H54 (cell line): ENCODE measurements at places on chromosomes 5 and 9.

DNA sequence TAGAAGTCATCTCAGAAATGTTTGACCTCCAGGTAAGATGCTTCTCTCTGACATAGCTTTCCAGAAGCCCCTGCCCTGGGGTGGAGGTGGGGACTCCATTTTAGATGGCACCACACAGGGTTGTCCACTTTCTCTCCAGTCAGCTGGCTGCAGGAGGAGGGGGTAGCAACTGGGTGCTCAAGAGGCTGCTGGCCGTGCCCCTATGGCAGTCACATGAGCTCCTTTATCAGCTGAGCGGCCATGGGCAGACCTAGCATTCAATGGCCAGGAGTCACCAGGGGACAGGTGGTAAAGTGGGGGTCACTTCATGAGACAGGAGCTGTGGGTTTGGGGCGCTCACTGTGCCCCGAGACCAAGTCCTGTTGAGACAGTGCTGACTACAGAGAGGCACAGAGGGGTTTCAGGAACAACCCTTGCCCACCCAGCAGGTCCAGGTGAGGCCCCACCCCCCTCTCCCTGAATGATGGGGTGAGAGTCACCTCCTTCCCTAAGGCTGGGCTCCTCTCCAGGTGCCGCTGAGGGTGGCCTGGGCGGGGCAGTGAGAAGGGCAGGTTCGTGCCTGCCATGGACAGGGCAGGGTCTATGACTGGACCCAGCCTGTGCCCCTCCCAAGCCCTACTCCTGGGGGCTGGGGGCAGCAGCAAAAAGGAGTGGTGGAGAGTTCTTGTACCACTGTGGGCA, 642 bp downstream of the CSF2 start:
- no peak for DNase-seq

- no peak for DNase-seq
Measured at GRCh38 chr9:132044176-132044875, 35.3 kb downstream of the MED27 start.

DNA sequence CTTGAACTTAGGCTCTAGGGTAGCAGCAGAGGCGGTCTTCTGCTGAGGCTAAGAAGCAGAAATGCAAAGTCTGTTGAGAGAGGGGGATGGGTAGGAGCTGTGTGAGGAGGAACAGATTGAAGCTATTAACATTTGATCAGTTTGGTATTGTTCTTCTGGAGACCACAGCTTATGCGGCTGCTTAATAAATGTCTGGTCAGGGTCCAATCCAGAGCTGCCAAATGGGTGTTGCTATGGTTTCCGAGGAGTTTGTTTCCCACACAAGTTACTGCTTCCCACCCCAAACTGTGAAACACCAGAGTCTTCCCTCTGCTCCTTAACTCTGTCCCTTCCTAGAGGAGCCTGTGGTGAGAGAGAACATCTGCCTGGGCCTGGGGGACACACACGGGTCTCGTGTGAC, 142.2 kb upstream of the KLF4 start:
- no peak for DNase-seq

DNA sequence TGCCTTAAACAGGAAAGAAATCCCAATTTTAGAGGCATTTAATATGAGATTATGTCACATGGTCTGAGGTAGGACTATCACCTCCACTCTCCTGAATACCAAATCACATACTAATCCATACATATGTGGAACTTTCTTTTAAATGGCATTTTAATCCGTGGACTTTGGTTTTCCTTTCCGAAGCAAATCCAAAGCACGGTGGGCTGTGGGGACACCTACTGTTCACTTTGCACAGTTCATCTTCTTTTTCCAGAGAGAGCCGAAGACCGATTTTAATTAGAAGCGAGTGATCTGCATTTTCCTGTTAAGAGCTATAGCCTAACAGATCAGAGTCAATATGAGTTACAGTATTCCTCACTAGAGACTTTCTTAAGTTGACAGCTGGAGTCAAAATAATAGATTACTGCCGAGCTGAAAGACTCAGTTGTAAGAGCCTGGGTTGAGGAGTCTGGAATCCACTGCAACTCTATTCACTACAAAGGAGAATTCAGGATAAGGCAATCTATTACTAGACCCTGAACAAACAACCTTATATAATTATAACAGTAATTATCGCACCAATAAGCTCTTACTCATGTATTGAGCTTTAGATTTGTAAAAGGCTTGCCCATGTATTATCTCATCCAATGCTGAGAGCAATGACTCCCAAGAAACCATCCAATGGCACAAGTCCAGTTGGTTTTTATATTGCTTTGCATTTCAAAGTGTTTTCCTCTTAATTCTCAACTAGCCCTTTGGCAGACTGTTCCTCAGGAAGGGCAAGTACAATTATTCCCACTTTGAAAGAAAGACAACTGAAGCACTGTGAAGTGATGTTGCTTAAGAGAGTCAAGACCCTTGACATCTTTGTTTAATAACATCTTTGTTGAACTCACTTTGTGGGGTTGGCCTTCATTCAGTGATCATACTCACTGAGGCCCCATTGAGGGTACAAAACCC, 144.7 kb downstream of the TRPM6 start:
- DNase-seq: no peak

DNA sequence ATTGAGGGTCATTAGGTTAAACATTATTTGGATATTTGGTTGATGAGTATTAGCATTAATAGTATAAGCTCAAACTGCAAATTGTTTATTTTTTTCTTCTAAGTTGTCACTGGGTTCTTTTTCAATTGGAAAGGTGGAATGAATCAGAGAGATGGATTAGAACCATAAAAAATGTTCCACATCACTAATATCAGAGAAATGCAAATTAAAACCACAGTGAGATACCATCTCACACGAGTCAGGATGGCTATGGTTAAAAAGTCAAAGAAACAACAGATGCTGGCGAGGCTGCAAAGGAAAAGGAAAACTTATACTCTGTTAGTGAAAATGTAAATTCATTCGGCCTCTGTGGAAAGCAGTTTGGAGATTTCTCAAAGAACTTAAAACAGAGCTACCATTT, 122.8 kb downstream of the CCDC192 start:
- no peak for DNase-seq

DNA sequence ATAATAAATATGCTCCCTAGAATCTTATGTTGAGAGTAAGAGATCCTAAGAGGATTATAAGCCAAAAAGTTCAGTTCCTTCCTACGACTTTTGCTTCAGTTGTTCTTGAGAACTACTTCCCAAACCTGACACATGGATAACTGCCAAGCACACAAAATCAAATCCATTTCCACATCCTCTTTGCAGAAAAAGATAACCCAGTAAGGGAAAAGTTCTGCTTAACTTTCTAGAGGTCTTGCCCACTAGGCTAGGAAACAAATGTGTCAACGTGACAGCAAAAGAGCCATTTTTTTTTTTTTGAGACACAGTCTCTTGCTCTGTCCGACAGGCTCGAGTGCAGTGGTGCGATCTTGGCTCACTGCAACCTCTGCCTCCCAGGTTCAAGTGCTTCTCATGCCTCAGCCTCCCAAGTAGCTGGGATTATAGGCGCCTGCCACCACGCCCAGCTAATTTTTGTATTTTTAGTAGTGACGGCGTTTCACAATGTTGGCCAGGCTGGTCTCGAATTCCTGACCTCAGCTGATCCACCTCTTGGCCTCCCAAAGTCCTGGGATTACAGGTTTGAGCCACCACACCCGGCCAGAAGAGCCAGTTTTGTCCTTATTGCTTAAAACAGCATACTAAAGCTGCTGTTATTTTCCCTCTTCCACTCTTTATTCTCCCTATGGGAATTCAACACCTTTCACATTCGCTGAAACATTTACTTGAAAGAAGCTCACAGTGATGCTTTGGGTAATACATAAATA, 24.2 kb downstream of the CSNK1A1 start:
- DNase-seq: no peak

GRCh38 chr5:132748522-132749000, 1.3 kb downstream of the CCNI2 start:
- no peak for DNase-seq

- DNase-seq: no peak
Measured at GRCh38 chr9:107180206-107180605, 102.9 kb upstream of the RAD23B start.

GRCh38 chr9:131915181-131915580, 164.5 kb downstream of the MED27 start:
- DNase-seq: no peak

DNA sequence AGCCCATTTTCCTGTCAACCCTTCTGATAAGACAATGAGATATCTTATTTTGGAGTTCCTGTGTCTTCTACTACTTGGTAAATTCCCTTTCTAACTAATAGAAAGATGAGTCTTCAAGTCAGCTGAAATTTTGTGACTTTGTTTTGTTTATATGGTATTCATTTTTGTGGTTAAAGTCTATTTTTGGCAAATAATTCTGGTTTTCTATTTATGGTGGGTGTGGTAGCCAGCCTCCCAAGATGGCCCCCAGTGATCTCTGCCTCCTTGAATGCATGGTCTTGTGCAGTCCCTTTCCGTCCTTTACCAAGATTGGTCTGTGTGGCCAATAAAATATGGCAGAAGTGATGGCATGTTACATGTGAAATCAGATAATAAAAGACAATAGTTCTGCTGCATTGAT, 91.5 kb downstream of the NR3C1 start:
- DNase-seq: no peak

DNA sequence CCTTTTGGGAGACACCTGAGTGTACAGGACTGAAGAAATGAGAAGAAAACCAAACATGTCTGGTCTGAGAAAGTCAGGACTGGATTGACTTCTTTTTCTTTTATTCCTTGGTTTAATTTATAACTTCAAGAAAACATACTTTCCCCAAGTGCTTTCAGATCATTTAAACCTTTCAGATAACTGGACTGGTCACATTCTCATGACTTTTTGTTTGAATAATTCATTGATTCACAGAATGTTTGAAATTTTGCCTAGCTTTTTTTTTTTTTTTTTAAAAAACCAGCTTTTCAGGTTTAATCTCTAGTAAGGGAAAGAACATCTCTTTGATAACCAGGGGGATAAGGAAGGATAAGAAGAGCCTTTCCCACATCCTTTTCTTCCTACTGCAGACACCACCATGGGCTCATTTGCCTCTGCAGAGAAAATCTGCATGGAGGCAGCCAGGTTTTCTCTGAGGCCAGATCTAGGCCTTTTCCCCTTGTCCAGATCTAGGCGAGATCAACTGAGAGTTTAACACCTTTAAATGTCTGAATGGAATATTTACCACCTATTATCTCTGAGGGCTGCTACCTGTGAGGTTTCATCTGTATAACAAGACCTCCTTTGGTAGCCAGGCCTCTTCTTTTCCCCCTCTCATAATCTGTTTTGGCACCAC, 45.0 kb upstream of the SLC28A3 start:
- DNase-seq: no peak

- no peak for DNase-seq
Measured at GRCh38 chr9:10251490-10251889, 361.3 kb downstream of the PTPRD start.

DNA sequence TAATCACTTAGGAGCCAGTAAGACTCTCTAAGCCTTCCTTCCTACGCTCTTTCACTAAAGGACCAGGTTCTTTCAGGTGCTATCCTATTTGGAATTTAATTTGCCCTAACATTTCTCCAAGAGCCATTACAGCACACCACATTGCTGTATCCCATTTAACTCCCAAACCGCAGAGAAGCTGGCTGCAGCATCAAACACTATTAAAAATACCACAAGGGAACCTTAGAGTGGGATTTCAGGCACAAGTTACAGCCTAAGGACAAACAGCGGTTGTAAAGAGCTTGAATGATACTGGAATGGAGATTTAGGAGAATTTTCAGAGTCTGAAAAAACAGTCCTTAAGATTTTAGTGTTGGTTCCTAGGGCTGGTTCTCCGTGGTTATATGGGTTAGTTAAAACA, 566.4 kb downstream of the RAB3C start:
- DNase-seq: no peak

GRCh38 chr5:124453221-124454051, 293.0 kb downstream of the ZNF608 start:
- DNase-seq: no peak

- no peak for DNase-seq
Measured at GRCh38 chr5:90408571-90409317, 812 bp downstream of the CETN3 start.

DNA sequence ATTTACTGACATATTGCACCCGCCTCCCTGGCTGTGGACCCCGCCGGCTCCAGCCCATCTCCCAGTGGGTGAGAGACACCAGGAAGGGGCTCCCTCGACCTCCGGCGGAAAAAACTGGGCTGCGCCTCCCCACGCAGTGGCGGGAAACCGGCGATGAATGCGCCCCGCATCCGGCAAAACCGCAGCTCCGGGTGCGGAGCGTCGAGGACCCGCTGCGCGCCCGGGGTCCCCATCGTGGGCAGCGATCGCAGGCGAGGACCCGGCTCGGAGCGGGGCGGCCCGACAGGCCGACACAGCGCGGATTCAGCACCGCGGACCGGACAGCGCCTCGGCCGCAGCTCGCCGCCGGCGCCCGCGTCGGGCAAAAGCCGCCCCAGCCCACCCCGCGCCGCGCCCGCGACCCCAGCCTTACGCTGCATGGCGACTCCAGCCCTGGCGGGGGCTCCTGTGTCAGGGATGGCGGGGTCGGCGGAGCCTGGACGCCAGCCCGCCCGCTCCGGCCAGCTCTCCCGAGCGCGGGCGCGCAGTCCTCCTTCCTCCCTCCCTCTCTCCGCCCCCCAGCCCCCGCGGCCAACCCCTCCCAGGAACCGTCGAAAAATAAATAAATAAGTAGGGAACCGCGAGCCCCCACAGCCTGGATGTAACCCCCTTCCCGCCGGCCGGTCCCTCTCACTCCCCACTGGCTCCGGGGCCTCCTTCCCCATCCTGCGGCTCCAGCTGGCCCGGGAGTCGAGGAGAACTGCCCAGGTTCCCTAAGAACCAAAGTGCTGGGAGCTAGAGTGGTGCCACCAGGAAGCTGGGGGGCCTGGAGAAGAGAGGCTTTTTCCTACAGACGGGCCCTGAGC, 3.1 kb downstream of the LHX3 start:
- no peak for DNase-seq

GRCh38 chr5:61631438-61631941, 299.4 kb downstream of the ZSWIM6 start:
- no peak for DNase-seq

GRCh38 chr5:107652839-107653607, 17.7 kb downstream of the EFNA5 start:
- DNase-seq: no peak

- DNase-seq: no peak
Measured at GRCh38 chr5:10981932-10982331, 220.9 kb upstream of the DAP start.

DNA sequence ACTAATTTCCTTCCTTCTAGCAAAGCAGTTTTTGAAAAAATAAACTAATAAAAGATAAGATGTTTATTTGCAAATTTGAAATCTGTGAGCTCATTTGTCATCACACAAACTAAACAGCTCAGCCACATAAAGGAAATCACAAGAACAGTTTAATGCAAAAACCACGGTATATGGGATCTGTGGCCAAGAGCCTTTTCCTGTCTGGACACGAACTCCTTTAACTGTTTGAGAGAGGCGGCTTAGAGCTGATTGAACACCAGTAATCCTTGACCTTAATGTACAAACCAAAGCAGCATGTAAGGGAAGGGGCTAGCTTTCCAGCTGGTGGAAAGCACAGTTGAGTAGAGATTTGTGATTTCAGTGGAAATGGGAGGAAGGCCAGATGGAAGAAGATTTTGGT, 66.3 kb upstream of the SPINK5 start:
- no peak for DNase-seq

GRCh38 chr9:38145526-38146053, 76.6 kb upstream of the SHB start:
- no peak for DNase-seq
